ENCODE measurements at places on chromosomes 6 and 20.

GRCh38 chr6:157181649-157182048, 141.7 kb downstream of the TMEM242 start:
- H3K27ac ChIP-seq: no peak overlapping the region
- H3K27me3 ChIP-seq: no peaks in the 10 kb centered on the region
- peaks cover 2% of the 10 kb centered on the region for H3K4me1 ChIP-seq

GRCh38 chr20:6590891-6591637, 176.4 kb upstream of the BMP2 start:
- H3K27ac ChIP-seq: no peak overlapping the region
- no peaks in the 10 kb centered on the region for H3K27me3 ChIP-seq
- H3K4me3 ChIP-seq: no peak overlapping the region
- no peaks in the 10 kb centered on the region for H3K36me3 ChIP-seq
- no peaks in the 10 kb centered on the region for H3K4me1 ChIP-seq
- DNase-seq: no peak

DNA sequence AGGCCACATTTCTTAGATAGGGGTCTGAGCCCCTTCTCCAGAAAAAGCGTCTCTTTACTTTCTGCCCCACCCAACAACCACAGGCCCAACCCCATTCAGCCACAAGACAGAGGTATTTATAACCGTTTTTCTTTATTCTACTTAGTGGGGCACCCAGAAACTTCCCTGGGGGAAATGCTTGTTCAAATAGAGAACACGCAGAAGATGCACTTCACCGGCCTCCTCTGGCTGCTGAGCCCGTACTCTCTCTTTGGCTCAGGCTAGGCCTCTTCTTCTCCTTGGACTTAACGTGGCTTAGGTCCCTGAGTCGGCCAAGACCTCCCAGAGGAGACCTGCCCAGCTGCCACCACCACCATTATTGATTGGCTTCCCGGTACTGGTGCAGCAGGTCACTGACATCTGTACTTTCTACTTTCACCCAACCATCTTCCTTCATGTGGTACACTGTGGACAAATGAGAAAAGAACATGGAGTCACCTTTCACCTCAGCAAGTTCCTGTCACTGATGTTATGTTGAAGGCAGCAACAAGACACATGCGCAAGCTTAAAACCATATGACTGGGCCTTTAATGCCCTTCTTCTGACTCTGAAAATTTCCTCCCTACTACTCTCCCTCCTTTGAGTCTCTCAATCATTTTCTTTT, 2.2 kb upstream of the TAP2 start:
- peak; percentile 40 for DNase-seq
- peak overlapping the region; percentile 98 for H3K27ac ChIP-seq
- peak overlapping the region; percentile 97 for H3K4me3 ChIP-seq
- H3K36me3 ChIP-seq: peaks cover 68% of the 10 kb centered on the region

- H3K27ac ChIP-seq: no peak overlapping the region
- no peak for DNase-seq
- no peaks in the 10 kb centered on the region for H3K27me3 ChIP-seq
- no peak overlapping the region for H3K4me3 ChIP-seq
These were observed 284.2 kb downstream of the BTBD9 start for GRCh38 chr6:38355519-38355918.

GRCh38 chr6:39051399-39052122, 3.0 kb downstream of the GLP1R start:
- H3K36me3 ChIP-seq: peaks cover 4% of the 10 kb centered on the region
- peak; percentile 16 for DNase-seq
- peak overlapping the region; percentile 77 for H3K4me3 ChIP-seq
- peaks cover 39% of the 10 kb centered on the region for H3K27me3 ChIP-seq
- H3K4me1 ChIP-seq: peaks cover 32% of the 10 kb centered on the region
- peak overlapping the region; percentile 63 for H3K27ac ChIP-seq

Measured in activated naive CD8-positive, alpha-beta T cell treated with anti-CD3 and anti-CD28 coated beads, Interleukin-2, amount 50 U/mL, for 24 hours (primary cell).